Uterus (tissue), 4 donors: ENCODE measurements at places on chromosomes 5 and 9. TPM values are rescaled to one million over a fixed set of nuclear protein-coding genes. Genes with fewer than 3 reads are reported as not detected.

The ARHGEF39 gene
- total RNA-seq: 1.5 TPM

The PKD2L2 gene
- total RNA-seq: not detected

The RASEF gene
- 9.9 TPM for total RNA-seq

The CDC25C gene
- total RNA-seq: 4.6 TPM

The CBY3 gene
- total RNA-seq: not detected

The KCNV2 gene
- not detected for total RNA-seq

The RASGRF2 gene
- 10.9 TPM for total RNA-seq

The TAF11L13 gene
- not detected for total RNA-seq

The CCIN gene
- 1.4 TPM for total RNA-seq

The PFN3 gene
- not detected for total RNA-seq

The CER1 gene
- not detected for total RNA-seq

The SPAG8 gene
- 6.0 TPM for total RNA-seq

The CCDC192 gene
- not detected for total RNA-seq

The SCGB3A2 gene
- total RNA-seq: not detected

The FBN2 gene
- total RNA-seq: 1.2 TPM

The FBXW11 gene
- 111 TPM for total RNA-seq

The IFNA13 gene
- total RNA-seq: not detected

The DPYSL3 gene
- 121 TPM for total RNA-seq

The OR2V2 gene
- total RNA-seq: not detected

The CDX1 gene
- 0.34 TPM for total RNA-seq

The TIMD4 gene
- 1.0 TPM for total RNA-seq

The FOXD1 gene
- total RNA-seq: 1.3 TPM

The SLC26A2 gene
- 13.2 TPM for total RNA-seq
